ENCODE measurements at places on chromosomes 2 and 18.

DNA sequence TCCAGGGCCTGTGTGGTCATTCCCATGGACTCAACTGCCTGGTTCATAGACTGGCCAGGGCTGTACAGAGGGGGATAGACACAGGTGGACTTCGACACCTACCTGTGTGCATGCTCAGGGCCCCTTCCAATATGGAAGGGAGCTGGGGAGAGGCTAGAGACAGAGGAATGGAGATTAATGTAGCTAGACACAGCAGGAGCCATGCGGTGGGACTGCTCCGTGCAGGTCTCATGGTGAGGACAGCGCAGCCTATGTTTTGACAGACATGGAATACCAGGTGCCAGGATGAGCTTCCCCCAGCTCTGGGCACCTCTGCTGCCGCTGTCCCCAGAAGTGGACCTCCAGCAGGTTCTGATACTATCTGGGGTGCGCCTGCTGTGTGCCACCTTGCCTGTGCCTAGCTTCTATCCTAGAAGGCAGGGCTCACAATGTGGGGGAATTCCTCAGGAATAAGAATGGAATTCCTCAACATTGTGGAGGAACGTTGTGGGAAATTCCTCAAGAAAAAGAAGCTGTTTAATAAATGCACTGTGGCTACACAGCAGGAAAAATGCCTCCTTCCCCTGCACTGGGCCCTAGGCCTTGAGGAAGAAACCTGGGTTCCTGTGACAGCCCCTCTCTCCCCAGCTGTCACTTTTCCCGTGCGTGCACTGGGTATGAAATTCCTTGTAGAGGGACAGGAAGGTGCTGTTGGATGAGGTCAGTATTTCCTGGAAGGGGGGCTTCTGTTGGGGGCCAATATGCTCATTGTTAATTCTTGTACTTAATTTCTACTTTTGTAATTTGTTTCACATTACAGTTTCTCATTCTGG, 7.3 kb downstream of the IL1R1 start:
- no peak for DNase-seq

- no peak for DNase-seq
These were observed 43.6 kb downstream of the TSPYL6 start for GRCh38 chr2:54212456-54212855.

DNA sequence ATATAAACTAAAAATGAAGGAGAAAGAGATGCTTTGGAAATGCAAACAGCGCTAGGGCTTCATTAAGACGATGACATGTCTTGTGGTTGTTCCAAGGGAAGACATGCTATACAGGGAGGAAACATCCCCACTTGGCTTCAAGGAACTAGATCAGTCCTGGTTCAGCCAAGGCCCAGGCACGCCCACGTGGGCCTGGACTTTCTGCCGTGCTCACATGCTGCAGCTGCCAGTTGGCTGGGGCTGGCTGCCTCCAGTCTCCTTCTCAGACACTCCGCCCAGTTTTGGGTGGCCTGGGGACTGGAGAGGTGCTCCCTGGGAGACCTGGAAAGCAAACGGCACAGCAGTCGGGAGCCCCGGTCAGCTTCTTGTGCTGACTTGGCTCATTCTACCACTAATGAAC, 109.6 kb downstream of the GLI2 start:
- no peak for DNase-seq

- no peak for DNase-seq
These were observed 68.3 kb upstream of the PPM1B start for GRCh38 chr2:44100351-44100750.

- DNase-seq, result no peak
These were observed 22.2 kb upstream of the YWHAQ start for GRCh38 chr2:9652898-9653479.

DNA sequence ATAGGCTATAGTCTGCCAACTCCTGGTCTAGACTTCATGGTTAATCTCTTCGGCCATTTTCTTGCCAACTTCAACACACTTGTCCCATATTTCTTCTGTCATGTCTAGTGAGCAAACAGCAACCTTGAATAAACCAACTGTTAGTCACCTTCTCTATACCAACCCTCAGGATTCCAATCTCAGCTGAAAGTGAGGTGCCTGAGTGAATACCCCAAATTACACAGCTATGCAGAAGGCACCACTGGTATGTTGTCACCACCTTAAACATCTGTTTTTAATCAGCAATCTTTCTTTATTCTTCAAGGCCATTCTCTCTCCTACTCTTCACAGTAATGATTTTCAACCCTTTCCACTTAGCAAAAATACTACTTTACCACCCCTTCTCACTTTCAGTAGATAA, 39.3 kb downstream of the THOC1 start:
- DNase-seq, result no peak

- DNase-seq, result no peak
These were observed 45.7 kb downstream of the HDAC4 start for GRCh38 chr2:239355139-239355538.

GRCh38 chr2:77025714-77026113, 496.5 kb downstream of the LRRTM4 start:
- DNase-seq, result no peak

DNA sequence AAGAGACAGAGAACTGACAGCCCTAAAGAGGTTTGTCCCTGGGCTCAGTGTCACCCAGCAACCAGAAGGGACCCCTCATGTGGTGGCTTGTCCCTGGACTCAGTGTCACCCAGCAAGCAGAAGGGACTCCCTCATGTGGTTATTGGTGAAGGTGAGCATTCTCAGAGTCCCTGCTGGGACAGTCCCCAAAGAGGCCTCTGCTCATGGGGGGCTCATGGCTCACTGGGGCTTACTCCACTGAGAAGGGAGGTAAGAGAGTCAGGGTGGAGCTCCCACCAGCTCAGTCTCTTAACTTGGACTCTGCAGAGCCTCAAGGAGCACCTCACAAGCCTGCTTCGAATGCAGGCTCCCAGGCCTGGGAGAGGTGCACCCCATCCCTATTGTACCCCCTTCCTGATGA, 145.2 kb upstream of the COPS8 start:
- DNase-seq, result no peak

- DNase-seq, result no peak
These were observed 84.6 kb downstream of the RAB31 start for GRCh38 chr18:9792565-9793245.

DNA sequence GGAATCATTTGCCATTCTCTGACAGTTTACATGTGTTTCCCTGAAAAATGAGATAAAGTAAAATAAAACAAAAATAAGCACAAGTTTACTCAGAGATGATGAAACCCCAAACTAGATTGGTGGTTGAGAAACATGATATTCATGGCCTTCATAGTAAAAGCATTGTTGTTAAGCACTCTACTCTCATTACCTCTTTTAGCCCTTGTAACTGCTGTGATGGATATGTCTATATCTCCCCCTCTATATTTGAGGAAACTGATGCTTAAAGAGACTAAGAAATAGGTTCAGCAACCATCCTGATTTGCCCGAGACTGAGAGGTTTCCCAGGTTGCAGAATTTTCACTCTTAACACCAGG, 33.9 kb upstream of the GALNT3 start:
- DNase-seq, result no peak

GRCh38 chr2:101971836-101972235, 19.9 kb upstream of the IL1R2 start:
- DNase-seq, result no peak

- no peak for DNase-seq
These were observed 19.8 kb downstream of the RNF103 start for GRCh38 chr2:86603905-86604304.

GRCh38 chr2:70903171-70903570, 32.5 kb upstream of the ATP6V1B1 start:
- no peak for DNase-seq

- no peak for DNase-seq
These were observed 34.9 kb upstream of the PLA2R1 start for GRCh38 chr2:160097326-160097725.

DNA sequence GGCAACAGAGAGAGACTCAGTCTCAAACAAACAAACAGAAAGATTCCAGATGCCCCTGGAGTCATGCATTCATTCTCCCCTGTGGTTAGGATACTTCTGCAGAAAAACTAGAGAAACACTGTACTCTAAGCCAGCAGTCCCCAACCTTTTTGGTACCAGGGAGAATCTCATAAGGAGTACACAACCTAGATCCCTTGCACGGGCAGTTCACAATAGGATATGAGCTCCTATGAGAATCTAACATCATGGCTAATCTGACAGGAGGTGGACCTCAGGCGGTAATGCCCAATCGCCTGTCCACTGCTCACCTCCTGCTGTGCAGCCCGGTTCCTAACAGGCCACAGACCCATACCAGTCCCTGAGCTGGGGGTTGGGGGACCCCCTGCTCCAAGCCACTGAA, 18.3 kb downstream of the PSME4 start:
- no peak for DNase-seq

DNA sequence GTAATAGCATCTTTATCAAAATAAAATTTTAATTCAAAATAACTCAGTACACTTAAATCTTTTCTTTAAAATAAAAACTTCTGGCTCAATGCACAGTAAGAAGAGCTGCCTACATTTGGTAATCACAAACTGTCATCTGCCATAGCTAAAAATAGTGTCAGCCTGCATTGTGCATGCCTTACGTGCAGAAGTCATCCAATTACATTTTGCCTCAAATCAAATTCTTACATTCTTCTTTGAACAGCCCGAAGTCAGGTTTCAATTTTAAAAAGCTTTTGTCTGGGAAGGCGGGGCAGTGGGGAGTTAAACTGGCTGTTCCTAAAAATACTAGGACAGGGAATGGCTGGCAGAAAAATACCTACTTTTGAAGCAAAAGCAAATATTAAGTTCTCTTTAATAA, 51.1 kb downstream of the RTN4 start:
- no peak for DNase-seq

DNA sequence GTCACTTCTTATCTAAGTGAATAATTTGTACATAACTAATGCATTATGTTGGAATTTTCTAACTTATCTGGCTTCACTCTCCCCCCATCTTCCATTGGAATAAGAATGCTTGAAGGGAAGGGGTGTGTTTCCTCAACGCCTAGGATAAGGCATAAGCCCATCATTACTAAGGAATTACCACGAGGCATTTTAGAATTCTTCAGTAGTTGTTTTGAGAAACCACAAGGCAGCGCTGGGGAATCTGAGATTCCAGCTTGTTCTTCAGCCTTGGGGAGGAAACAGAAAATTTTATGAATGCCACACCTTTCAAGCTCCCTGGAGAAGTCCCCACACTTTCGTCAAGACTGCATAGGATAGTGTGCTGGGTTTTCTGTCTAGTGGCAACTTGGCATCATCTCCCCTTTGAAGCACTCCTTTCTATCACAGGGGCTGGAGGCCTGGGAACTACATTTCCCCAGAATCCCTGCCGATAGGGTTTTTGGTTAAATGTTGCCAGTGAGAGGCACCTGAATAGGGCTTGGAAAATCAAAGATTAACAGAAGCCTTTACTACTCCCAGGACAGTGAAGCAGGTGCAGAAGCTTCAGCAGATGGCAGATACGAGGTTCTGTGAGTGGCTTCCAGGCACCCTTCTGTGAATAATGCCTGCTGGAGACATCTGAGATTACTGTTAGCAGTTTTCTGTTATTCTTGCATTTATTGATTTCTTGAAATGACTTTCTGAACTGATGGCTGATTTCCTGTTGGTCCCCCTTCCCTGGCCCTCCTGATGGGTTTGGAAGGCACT, 192.7 kb upstream of the REV1 start:
- DNase-seq, result no peak

DNA sequence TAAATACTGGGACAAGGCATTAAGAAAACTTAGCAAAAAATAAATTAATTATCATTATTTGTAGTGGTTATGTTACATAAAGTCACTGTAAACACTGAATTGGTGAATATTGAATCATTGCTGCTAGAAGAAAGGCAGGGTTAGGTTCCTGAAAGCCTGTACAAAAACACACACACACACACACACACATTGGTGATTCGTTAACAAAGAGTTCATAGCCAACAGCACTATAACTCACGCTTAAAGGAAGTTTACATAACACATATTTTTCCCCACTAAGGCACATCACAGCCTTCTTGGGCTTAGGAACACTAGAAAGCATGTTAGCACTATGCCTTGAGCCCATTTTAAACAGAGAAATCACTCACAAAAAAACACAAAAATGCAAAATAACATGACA, 690.0 kb upstream of the PIK3C3 start:
- DNase-seq, result no peak

- DNase-seq, result no peak
These were observed 97.9 kb downstream of the FIGN start for GRCh38 chr2:163637871-163638270.

GRCh38 chr18:61001138-61001537, 332.1 kb upstream of the CDH20 start:
- no peak for DNase-seq

DNA sequence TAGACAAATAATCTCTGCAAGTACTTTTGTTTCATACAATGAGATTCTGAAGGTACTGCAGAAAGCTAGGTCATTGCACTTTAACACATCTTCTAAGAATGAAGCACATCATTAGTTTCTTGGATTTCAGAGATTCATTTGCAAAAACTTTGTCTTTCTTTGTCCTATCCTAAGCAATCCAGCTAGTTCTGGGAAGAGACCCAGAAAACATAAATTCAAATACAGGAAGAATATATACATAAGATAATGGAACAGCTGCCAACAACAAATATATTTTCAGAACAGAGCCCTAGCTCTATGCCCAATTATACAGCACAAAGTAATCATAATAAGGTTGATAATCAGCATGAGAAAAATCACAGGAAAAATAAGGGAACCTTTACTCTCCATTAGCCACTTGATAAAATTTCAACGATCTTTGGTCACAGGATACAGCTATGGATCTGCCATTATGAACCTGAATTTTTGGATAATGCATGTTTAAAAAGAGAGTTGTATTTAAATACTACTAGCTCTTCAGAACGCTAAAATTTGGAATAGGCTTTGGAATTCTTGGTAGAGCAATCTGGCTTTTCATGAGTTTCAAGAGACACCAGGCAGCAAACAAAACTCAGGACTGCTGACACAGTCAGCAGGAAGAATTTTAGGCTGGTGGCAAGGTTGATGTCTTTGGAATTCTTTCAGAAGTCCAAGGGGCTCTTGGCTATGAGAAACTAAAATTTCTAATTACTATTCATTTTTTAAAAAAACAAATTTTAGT, 250.4 kb upstream of the SMIM21 start:
- DNase-seq, result no peak

DNA sequence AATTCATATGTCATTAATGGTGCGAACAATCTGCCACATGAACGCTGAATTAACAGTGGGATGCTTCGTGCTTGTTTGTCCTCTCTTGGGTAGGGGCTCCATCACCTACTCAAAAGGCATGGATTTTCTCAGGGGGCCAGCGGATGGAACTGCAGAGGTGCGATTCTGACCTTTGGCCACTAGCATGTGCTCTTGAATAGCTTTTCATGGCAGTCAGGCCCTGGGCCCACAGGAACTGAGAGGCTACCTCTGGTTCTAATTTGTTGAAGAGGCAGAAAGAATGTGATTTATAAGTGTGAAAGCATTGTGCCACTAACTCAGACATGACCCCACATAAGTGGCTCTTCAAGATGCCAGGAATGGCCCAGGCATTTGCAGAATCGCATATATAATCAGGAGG, 283.2 kb downstream of the INSIG2 start:
- peak; percentile 20 for DNase-seq

- peak; percentile 16 for DNase-seq
These were observed 1.3 kb downstream of the MGAT4A start for GRCh38 chr2:98729652-98730051.

DNA sequence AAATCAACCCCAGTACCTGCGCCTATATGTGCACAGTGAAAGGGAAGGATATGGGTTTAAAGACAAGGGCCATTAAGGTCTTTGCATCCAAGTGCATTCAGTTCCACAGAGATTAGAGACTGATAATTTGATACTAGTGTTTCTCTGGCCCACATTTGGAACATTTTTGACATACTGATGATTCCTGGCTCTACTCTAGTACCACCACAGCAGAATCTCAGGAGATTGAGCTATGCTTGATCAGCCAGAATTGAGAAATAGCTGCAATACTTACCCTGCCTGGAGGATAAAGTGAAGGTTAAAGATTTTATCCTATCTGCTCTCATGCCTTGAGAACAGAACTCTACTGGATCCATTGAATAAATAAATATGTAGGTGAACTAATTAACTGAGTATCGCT, 1267.8 kb downstream of the SUCLG1 start:
- no peak for DNase-seq
